ENCODE measurements at places on chromosomes 6 and 20.

DNA sequence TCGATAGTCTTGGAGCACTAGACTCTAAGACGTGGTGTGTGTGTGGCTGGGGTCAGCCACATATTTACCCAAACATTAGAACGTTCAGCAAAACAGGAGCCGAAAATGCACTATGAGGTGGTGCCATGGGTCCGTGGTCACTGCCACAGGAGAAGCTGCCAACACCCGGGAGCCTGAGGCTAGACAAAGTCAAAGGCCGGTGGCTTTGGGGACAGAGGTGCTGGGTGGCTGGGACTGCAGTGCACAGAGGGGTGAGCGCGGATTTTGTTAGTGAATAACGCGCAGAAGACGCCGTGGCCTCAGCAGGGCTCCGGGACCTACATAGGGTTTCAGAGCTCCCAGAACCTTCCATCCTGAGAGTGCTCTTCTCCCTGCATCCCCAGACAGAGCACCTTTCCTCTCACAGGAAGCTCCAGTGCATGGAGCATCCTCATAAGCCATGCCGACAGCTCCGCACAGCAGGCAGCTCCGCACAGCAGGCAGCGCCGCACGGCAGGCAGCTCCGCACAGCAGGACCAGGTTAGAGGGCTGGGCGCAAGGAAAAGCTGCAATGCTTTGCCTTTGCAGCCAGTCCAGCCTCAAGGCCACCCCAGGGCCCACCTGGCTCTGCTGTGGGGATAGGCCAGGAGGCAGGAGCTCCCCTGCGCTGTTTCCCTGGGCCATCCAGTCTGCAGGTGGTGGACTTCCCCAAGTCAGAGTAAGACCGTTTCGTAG, 304.1 kb downstream of the TAF4 start:
- no peak for DNase-seq

DNA sequence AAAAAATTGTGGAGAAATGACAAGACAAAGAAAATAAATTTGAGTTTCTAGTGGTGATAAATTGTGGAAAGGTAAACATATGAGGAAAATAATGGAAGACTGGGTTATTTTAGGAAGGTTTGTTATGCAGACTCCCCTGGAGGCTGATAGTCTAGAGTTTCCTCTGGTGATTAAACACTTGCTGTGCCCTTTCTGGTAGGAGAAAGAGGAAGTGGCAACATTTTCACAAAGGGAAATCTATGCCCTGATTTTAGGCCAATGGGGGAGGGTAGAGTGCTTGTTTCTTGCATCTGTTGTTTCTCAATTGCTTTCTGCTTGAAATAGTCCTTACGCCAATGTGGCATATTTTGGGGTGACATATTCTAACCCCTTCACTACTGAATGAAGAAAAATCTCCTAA, 129.1 kb upstream of the DOK5 start:
- no peak for DNase-seq

DNA sequence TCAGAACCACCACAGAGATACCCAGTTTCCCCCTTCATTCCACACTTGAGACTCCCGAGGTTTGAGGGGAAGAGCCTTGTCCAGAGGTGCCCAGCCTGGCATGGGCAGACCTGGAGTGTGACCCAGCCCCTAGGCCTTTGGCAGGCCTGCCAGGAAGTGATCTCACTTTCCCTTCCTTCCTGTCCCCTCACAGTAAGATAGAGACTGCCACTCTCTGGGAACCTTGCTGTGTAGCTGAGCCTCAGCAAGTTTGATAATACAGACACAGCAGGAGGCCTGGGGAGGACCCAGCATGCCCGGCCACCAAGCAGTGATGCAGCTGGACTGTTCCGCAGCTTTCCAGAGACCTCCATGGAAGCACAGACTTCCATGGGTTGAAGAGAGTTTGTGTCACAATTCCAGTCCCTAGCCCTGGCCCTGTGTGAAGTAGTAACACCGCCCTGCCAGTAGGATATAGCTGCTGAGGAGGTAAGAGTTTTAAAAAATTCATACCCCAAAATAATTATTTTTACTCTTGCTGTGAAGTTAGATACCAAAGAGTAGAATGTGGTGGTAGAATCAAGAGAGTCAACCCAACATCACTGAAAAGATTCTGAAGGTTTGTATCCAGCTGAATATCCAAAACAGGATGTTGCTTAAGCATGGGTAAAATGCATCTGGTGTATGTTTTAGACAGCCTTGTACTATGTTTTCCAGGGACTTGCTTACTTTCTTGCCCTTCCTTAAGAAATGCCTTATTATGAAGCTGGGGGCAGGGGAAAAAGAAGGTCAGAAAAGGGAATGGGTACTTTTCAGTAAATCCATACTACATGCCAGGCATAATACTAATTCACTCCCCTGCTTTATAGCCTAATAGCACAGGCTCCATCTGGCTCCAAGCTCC, 16.3 kb downstream of the PKIG start:
- DNase-seq: no peak

DNA sequence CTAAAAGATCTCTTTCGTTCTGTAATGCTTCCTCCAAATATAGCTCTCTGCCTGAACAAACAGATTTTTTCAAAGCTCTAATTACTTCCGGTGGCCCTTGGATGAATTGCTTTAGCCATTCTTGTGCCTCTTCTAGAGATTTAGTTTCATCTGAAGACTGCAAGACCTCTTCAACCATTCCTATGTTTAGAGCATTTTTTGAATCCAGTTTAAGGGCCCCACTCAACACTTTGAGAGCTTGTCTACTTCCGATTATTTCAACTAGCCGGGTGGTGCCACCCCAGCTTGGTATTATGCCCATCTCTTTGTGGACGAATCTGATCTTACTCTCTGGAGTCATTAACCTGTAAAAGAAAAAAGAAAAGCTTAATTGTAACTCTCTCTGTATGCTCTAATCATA, 23.3 kb downstream of the RNF146 start:
- DNase-seq: no peak

- DNase-seq: no peak
These were observed 11.3 kb upstream of the ZNF451 start for GRCh38 chr6:57078531-57079207.

DNA sequence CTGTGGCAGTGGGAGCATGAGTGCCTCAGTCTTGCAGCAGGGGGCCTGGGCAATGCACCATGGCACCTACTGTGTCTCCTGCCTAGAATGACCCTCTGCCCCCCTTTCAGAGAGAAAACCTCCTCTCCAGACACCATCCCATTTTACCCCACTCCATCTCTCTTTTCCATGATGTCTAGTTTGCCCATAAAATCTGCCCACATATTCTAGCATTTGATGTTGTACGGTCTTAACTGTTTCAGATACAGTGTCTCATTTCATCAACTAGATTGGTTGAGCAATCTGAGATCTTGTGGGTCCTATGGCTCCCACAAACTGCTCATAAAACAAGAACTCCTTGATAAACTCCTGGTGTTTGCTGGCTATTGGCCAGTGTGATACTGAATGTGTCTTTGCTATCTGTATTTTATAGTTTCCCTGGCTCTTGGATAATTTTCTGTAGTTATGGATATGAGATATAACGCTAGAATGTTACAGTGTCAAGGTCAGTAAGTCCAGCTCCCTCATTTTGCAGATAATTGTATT, 8.1 kb downstream of the PNPLA1 start:
- DNase-seq: no peak

GRCh38 chr6:146363838-146364607, 179.6 kb upstream of the RAB32 start:
- DNase-seq: no peak

GRCh38 chr6:27809067-27809938, 102.9 kb downstream of the OR2B2 start:
- DNase-seq: no peak

- DNase-seq: no peak
These were observed 1130.3 kb upstream of the CITED2 start for GRCh38 chr6:140504776-140505175.

DNA sequence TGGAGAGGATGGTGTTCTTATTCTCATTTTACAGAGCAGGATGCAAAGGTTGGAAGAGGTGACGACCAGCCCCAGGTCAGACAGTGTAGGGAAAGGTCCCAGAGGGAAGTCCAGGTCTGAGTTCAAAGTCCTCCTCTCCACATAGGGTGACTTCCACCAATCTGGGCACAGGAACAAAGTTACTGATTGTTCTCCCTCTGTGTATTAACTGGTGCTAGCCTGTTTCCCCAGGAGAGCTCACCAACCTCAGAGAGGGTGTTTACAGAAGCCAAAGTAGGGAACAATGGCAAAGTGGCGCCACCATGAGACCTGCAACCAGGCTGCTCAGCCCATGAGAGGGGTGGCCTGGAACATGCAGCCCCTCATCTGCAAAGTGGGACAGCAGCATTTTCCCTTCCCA, 16.8 kb upstream of the SIRPB1 start:
- no peak for DNase-seq

GRCh38 chr20:10433623-10434466, at the start of gene MKKS:
Gene MKKS (minus strand): TSS chr20:10434222. CDS start chr20:10413514, 20,708 bp downstream.
- peak; percentile 89 for DNase-seq

DNA sequence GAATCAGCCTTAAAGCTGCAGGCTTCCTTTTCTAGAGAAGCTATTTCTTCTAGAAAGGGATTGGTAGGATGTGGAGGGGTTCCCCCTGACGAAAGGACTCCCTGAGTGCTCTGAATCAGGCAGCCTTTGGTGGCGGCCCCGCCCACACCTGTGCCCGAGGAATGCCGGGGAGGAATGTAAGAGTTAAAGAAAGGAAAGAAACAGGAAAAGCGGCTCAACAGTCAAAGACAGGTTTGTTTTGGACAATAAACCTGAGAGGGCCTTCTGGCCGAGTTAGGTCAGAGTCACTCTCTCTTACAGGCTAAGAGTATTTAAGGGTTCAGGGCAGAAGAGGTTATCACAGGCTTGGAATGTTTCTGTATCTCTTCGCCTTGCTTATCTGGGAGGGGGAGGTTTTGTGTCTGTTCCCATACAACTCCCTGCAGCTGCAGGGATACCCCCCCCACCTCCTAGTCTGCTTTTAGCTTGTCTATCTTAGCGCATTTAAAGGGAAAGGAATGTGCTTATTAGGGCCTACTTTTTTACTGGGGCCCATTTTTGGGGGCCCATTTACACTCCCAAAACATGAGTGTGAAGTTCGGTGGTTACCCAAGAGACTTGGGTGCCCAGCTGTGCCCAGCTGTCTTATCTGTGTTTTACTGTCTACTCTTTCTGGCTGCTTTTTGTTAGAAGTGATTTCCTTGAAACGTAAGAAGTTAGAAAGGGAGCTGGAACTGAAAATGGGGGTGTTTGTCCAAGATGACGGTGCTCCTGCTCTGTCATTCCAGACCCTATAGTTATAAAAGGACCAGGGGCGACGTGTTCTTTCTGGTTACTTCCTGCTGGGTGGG, 32.8 kb downstream of the DYNLT1 start:
- DNase-seq: no peak

- no peak for DNase-seq
These were observed 11.4 kb downstream of the IYD start for GRCh38 chr6:150380256-150380655.

DNA sequence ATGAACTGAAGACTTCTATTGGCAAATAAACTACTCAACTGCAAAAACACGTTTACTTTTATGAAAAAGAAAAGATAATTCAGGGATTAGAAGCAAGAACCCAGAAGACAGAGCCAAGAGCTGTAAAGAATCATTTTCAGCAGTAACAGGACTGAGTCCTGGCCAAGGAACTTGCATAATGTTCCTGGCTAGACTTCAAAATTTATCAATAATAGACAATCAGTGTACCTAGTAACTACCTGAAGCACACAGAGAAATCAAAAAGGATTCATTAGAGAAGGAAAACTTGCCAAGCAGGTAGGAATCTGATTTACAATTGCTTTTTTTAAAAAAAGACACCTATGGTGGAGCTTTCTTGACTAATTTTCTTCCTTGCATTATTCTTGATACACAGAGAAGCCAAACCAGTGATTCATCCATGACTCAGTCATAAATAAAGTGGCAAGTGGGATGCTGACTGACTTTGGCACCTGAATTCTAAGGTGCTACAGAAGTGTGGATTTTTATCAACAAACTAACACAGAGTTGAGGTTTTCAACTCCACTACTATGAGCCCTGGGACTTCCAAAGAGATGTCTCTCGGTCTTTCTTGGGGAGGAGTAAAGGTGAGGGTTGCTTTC, 281.3 kb downstream of the BMP7 start:
- no peak for DNase-seq

GRCh38 chr6:34718976-34719375, 22.4 kb upstream of the ILRUN start:
- no peak for DNase-seq

GRCh38 chr20:54227751-54228150, 19.9 kb downstream of the PFDN4 start:
- DNase-seq: no peak

- DNase-seq: no peak
These were observed 254.0 kb downstream of the GMDS start for GRCh38 chr6:1991332-1991878.

DNA sequence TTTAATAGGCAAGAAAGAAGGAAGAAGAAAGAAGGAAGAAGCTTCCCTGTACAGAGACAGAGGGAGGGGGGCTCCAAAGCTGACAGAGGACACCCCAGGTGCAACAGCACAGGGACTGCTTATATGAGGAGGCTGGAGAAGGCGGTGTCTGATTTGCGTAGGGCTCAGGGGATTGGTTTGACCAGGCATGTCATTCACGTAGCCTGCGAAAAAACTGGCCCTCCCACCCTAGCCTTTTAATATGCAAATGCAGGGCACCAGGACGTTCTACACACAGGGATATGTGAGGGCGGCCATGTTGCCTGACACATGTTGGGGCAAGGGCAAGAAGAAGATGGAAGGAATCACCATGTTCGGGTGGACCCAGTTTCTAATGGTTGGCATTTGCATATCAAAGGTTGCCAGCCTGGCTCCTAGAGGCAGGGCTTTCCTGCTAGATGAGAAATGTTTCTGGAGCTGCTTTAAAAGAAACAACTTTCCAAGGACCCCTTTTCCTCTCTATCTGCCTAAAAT, 305.4 kb upstream of the CDYL start:
- no peak for DNase-seq

DNA sequence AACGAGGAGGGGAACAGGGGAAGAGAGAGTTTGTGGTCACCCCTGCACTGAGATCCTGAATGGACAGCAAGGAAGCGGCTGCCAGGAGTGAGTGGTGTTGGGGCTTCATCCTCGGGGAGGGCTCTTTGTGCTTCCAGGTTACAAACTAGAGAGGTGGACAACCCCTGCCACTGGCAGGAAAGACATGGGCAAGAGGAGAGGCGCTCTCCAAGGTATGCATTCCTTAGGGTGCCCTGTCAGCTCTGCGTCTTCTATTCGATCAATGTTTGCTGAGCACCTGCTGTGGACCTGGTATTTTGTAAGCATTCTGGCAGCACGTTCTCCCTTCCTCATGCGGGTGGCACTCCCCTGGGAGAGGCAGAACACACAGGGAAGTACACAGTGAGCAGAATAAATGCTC, 93.6 kb downstream of the CDH4 start:
- no peak for DNase-seq

Measured in A549 (cell line).